ENCODE measurements at places on chromosomes 6 and 20. TPM values are rescaled to one million over a fixed set of nuclear protein-coding genes. Genes with fewer than 3 reads are reported as not detected.

- no peaks in the 10 kb centered on the region for H3K4me1 ChIP-seq
- no peaks in the 10 kb centered on the region for H3K36me3 ChIP-seq
- H3K27ac ChIP-seq = no peak overlapping the region
- no peak for DNase-seq
Measured at GRCh38 chr6:18538315-18538714, 151.2 kb downstream of the RNF144B start.

CST5 gene
- total RNA-seq = not detected

- DNase-seq = no peak
- no peaks in the 10 kb centered on the region for H3K4me1 ChIP-seq
- no peak overlapping the region for H3K4me3 ChIP-seq
- H3K27me3 ChIP-seq = peaks cover 6% of the 10 kb centered on the region
- no peak overlapping the region for H3K27ac ChIP-seq
Measured at GRCh38 chr6:12892151-12892550, 175.6 kb downstream of the PHACTR1 start.

- H3K36me3 ChIP-seq = no peaks in the 10 kb centered on the region
- H3K27me3 ChIP-seq = peaks cover 86% of the 10 kb centered on the region
- H3K4me1 ChIP-seq = peaks cover 24% of the 10 kb centered on the region
- H3K4me3 ChIP-seq = peak overlapping the region; percentile 68
- DNase-seq = no peak
Measured at GRCh38 chr6:27547157-27548075, 74.5 kb upstream of the ZNF184 start.

- no peak for DNase-seq
- no peak overlapping the region for H3K27ac ChIP-seq
- H3K36me3 ChIP-seq = no peaks in the 10 kb centered on the region
- no peaks in the 10 kb centered on the region for H3K4me1 ChIP-seq
- no peaks in the 10 kb centered on the region for H3K27me3 ChIP-seq
Measured at GRCh38 chr6:56096946-56097621, 150.3 kb downstream of the COL21A1 start.

- H3K27me3 ChIP-seq = no peaks in the 10 kb centered on the region
- peaks cover 15% of the 10 kb centered on the region for H3K36me3 ChIP-seq
- H3K4me3 ChIP-seq = no peak overlapping the region
- peak overlapping the region; percentile 5 for H3K27ac ChIP-seq
Measured at GRCh38 chr6:16511040-16511660, 250.1 kb downstream of the ATXN1 start.

LY6G6D gene
- not detected for total RNA-seq

CGA gene
- not detected for total RNA-seq

CASS4 gene
- 18.7 TPM for total RNA-seq

GRCh38 chr6:136317021-136317694, 27.5 kb upstream of the BCLAF1 start:
- no peaks in the 10 kb centered on the region for H3K4me1 ChIP-seq
- no peak overlapping the region for H3K27ac ChIP-seq
- DNase-seq = no peak
- H3K27me3 ChIP-seq = peaks cover 16% of the 10 kb centered on the region
- H3K36me3 ChIP-seq = no peaks in the 10 kb centered on the region
- H3K4me3 ChIP-seq = no peak overlapping the region

FAM217A gene
- not detected for total RNA-seq

MACROD2 gene
- total RNA-seq = not detected

STMND1 gene
- total RNA-seq = not detected

SMIM28 gene
- not detected for total RNA-seq

DNA sequence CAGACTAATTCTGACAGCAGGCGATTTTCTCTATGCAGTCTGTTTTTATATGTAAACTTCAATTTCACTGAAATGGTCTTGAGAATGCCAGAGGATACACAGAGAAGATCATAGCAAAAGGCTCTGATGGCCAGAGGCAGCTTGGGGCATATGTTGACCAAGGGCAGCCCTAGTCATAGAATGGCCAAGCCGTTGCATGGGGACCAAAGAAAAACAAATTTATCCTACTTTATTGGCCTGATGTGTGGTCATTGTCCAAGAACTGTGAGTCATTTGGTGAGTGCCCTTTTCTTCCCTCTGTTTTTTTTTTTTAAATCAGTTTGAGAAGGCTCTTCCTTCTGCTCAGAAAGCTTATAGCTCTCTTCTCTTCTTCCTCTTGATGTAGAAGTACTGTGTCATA, 5.8 kb downstream of the HDGFL1 start:
- H3K4me1 ChIP-seq = no peaks in the 10 kb centered on the region
- no peak overlapping the region for H3K4me3 ChIP-seq
- no peaks in the 10 kb centered on the region for H3K27me3 ChIP-seq
- no peaks in the 10 kb centered on the region for H3K36me3 ChIP-seq

DNA sequence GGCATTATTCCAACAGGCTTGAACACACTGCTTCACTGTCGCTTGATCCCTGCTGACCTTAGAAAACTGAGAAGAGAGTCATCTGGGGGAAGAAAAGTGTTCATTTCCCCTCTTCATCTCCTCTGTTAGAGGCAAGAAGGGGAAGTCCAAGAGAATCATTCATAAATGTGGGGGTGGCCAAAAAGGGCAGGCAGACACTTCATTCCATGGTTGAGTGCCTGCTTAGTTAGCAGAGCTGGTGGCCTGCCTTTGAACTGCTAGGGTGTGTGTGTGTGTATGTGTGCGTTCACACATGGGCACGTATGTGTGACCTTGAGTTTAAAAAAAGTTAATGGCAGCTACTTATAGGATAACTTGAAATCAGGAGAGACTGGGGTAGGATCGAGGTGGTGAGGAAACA, 39.4 kb upstream of the RFPL4B start:
- H3K27me3 ChIP-seq = peaks cover 58% of the 10 kb centered on the region
- DNase-seq = no peak
- H3K4me1 ChIP-seq = no peaks in the 10 kb centered on the region
- no peak overlapping the region for H3K27ac ChIP-seq

- no peak for DNase-seq
- peak overlapping the region; percentile 52 for H3K27ac ChIP-seq
- H3K27me3 ChIP-seq = peaks cover 49% of the 10 kb centered on the region
- peaks cover 2% of the 10 kb centered on the region for H3K36me3 ChIP-seq
Measured at GRCh38 chr6:34912715-34913464, 23.8 kb downstream of the ANKS1A start.

- H3K27ac ChIP-seq = no peak overlapping the region
- H3K36me3 ChIP-seq = no peaks in the 10 kb centered on the region
- DNase-seq = no peak
- peaks cover 44% of the 10 kb centered on the region for H3K27me3 ChIP-seq
- no peak overlapping the region for H3K4me3 ChIP-seq
Measured at GRCh38 chr6:40755749-40756452, 168.7 kb upstream of the LRFN2 start.

EEF1E1 gene
- 26.7 TPM for total RNA-seq

THBS2 gene
- total RNA-seq = not detected

- H3K4me3 ChIP-seq = no peak overlapping the region
- no peak overlapping the region for H3K27ac ChIP-seq
- H3K4me1 ChIP-seq = peaks cover 7% of the 10 kb centered on the region
- H3K27me3 ChIP-seq = peaks cover 7% of the 10 kb centered on the region
- no peak for DNase-seq
Measured at GRCh38 chr6:148445620-148446019, 103.0 kb downstream of the SASH1 start.

DNA sequence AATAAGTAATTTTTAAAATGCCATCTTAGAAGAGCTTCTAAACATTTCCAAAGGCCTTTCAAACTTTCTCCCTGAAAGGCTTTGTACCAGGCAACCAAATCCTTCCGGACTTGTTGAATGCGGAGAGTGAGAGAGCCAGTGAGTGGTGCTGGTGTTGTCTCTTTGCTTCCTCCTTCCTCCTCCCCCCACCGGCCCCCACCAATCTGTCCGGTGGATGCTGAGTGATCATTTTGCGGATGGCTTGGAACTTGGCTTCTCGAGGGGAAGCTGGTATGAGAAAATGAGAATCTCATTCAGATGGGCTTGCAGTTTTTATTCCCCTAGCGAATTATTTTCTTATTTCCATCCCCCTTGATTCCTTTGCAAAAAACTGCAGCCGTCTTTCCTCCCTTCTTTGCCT, 97.3 kb downstream of the ANKRD60 start:
- H3K4me3 ChIP-seq = no peak overlapping the region
- peaks cover 56% of the 10 kb centered on the region for H3K27me3 ChIP-seq
- no peaks in the 10 kb centered on the region for H3K36me3 ChIP-seq
- no peak for DNase-seq
- H3K27ac ChIP-seq = no peak overlapping the region

- no peaks in the 10 kb centered on the region for H3K27me3 ChIP-seq
- no peak overlapping the region for H3K27ac ChIP-seq
- H3K4me3 ChIP-seq = no peak overlapping the region
- H3K4me1 ChIP-seq = no peaks in the 10 kb centered on the region
- H3K36me3 ChIP-seq = no peaks in the 10 kb centered on the region
Measured at GRCh38 chr20:15395457-15395856, 1058.0 kb upstream of the FLRT3 start.

TMEM151B gene
- not detected for total RNA-seq

OR2B6 gene
- not detected for total RNA-seq

DNA sequence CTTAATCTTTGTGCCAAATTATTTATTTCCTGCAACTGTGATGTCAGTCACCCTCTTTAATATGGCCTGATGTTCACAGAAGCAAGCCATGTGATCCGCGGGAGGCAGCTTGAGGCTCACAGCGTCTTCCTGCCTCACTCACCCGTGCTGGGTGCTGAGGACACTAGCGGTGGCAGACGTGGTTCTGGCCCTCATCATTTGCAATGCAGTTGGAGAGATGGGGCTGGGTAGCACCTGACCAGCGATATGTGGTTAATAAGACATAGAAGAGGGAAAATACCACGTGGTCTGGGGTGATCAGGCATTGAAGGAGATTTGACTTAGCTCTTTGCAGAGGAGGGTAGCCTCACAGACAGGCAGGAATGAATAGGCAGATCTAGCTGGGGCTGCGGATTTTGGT, 264.7 kb downstream of the TMEM242 start:
- H3K4me1 ChIP-seq = peaks cover 34% of the 10 kb centered on the region
- peaks cover 15% of the 10 kb centered on the region for H3K36me3 ChIP-seq
- DNase-seq = no peak
- no peak overlapping the region for H3K4me3 ChIP-seq
- no peak overlapping the region for H3K27ac ChIP-seq

DNA sequence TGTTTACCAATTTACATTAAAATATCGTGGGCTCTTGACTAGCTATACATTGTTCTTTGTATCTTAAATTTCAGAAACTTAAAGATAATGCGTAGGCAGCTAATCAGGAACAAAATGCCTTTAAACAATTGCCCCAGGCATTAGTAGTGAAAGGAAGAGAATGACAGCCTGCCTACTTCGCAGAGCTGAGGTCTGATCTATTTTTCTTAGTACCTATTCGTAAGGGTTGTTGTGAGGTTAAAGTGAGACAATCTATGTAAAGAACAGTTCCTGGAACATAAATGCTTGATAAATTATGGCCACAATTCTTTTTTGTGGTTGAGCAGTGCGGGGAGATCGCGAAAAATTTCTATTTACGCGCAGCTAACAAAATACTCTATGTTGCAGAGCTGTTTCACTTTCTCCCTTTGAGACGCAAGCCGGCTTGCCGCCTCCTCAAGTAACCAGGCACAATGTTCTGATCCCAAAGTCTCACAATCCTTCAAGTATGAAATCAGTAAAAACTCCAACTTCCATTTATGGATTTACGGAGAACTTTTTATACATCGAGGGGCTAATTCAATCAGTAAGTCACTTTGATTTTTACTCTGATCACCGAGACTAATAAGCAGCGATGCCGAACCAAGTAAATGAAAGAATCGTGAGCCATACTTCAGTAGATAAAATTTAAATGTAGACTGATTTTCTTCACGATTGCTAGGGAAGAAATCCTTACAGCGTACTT, 878 bp upstream of the PNRC1 start:
- H3K4me3 ChIP-seq = peak overlapping the region; percentile 92
- DNase-seq = peak; percentile 50
- peaks cover 20% of the 10 kb centered on the region for H3K4me1 ChIP-seq

- H3K27ac ChIP-seq = no peak overlapping the region
- no peak for DNase-seq
- peaks cover 22% of the 10 kb centered on the region for H3K27me3 ChIP-seq
- no peak overlapping the region for H3K4me3 ChIP-seq
Measured at GRCh38 chr6:6479785-6480184, 108.7 kb upstream of the LY86 start.

DNA sequence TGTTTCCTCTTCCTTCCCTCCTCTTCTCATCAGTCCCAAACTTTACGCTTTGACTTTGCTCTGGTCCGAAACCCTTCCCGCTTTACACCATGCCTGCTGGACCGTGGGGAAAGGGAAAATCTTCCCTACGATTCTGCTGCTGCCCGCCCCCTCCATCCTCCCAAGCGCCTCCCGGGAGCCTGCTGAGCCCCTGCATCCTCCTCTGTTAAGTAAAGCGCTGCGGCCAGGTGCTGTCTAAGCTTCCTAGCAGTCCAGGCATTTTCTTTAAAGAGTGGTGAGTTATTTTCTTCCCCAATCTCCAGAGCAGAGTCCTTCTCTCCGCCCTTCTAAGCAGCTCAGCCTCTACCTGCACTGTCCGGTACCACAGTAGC, 376.3 kb downstream of the RNGTT start:
- H3K4me3 ChIP-seq = no peak overlapping the region
- DNase-seq = no peak

DNA sequence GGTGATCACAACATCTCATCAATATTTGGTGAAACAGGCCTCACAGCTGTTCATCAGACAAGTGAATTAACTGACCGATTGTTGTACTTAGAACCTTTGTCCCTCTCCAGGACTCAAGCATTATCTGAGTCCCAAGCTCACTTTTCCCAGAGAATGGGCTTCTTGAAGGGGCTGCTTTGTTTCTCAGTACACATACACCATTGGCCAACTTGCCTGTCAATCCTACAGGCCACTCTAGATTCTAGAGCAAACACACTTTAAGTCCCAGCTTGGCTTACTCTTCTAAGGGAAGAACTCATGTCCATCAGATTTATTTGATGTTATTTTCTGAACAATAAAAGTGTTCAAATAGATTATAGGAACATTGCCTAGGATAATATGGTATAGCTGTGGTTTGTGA, 249.5 kb downstream of the BCKDHB start:
- H3K4me1 ChIP-seq = no peaks in the 10 kb centered on the region
- no peak for DNase-seq
- no peaks in the 10 kb centered on the region for H3K27me3 ChIP-seq
- peaks cover 3% of the 10 kb centered on the region for H3K36me3 ChIP-seq

DNA sequence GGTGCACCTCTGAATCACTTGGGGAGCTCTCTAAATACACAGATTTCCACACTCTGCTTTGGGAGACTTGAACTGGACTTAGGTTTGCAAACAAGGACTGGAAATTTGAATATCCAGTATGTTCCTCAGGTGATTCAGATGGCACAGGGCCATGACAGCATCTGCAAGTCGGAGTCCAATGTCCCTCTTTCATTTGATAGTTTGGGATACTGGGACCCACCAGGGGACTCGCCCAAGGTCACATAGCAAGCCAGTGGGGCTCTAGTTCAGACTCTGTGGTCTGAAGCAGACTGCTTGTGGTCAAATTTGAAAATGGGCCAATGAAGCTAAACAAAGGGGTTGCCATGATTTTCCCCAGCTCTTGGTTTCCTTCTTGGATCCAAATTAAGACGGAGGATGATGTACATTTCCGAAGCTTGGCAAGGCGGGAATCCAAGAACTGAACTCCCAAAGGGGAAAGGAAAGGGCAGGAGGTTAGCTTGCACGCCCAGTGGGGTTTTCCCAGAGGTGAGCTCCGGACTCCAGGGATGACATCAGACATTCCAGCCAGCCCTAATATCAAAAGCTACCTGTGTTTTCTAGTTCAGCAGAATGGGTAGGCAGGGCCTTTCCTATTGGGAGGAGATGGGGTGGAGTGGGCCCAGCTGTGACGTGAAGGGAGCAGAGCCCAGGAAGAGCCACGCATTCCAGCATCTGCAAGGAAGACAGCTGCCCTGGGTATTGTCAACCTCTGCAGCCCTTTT, 3.4 kb upstream of the SYS1 start:
- DNase-seq = no peak
- no peaks in the 10 kb centered on the region for H3K27me3 ChIP-seq
- H3K4me1 ChIP-seq = peaks cover 47% of the 10 kb centered on the region
- H3K36me3 ChIP-seq = no peaks in the 10 kb centered on the region

ZC2HC1B gene
- total RNA-seq = not detected
